ENCODE measurements at places on chromosomes 11 and 22.

DNA sequence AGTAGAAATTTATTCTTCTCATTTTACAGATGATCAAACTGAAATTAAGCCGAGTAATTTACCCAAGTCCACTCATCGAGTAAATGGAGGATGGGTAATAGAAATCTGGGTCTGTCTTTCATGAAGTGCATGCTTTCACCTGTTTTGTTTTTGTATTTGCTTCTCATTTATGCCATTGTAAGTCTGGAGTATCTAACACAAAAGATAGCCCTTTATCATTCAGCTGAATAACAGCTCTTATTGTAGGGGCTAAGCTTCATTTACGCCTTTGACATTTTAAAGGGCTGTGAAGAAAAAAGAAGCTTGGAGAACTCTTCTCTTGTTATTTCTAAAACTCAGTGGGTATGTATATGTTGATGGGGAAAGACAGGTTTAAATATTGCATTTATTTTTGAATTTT lies 1196.2 kb upstream of the TENM4 start:
- DNase-seq, result no peak

GRCh38 chr11:32440312-32440908 lies 5.1 kb upstream of the WT1 start:
- no peak for DNase-seq

DNA sequence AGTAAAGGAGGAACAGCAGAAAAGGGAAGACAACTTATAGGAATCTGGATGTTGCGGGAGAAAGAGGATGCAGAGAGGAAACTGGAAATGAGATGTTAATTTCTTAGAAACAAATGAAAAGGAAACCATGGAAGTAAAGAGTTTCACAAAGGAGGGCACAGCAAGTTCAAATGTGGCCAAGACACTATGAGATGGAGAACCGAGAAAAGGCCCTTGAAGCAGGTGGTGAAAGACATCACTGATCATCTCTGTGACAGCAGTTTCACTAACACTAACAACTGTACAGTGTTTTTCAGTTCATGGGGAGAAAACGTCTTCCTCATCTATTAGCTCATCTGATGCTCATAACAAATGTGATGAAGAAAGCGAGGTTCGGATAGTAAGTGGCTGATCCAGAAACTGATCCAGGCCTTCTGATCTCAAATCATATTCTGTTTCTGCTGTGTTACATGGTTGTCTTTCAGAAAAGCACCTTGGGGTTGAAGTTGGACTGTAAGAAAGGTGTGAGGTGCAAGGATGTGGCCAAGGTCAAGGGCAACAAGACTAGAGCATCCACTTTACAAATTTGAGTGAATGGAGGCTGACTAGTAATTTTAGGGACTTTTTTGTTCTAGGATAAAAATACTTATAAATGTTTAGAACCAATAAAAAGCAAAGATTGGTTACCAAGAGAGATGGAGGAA lies 492.1 kb upstream of the CADM1 start:
- DNase-seq, result no peak

- DNase-seq, result no peak
These were observed 206.2 kb upstream of the DDI1 start for GRCh38 chr11:103830205-103830604.

- DNase-seq, result no peak
These were observed 117.6 kb upstream of the ARHGAP20 start for GRCh38 chr11:110829873-110830272.

- no peak for DNase-seq
These were observed 232.0 kb upstream of the ZBED5 start for GRCh38 chr11:11089805-11090204.

DNA sequence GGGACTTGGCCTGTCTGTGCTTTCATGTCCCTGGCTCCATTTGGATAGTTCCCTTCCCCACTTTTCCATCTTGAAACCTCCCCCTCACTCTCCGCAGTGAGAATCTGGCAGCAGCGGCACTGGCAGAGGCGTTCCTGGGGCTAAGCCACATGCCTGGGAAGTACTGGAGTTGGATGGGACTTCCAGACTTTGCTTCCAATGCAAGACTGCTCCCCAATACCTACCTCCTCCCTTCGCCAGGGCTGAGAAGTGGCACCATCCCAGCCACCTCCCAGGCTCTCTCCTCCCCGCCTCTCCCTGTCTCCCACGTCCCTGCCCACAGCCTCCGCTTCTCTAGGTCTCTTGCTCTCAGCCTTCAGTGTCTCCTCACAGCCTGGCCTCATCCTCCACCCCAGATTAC lies 16.6 kb downstream of the TST start:
- DNase-seq, result no peak

DNA sequence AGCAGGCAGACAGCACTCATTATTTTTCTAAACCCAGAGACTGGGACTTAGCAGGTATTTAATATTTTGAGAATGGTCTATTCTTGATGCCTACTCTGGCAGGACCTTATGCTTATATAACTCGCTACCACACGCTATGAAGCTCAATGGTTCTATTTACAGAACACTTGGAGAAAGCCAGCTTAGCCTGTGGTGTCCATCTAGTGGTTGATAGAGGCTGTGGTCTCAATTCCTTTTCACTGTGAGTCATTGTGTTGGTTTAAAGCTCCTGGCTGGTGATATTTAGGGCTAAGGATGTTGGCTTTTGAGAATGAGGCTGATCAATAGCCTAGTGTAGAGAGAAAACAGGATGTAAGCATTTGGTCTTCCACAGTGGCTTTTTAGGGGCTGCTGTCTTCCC lies 206.4 kb downstream of the DBX1 start:
- DNase-seq, result no peak

DNA sequence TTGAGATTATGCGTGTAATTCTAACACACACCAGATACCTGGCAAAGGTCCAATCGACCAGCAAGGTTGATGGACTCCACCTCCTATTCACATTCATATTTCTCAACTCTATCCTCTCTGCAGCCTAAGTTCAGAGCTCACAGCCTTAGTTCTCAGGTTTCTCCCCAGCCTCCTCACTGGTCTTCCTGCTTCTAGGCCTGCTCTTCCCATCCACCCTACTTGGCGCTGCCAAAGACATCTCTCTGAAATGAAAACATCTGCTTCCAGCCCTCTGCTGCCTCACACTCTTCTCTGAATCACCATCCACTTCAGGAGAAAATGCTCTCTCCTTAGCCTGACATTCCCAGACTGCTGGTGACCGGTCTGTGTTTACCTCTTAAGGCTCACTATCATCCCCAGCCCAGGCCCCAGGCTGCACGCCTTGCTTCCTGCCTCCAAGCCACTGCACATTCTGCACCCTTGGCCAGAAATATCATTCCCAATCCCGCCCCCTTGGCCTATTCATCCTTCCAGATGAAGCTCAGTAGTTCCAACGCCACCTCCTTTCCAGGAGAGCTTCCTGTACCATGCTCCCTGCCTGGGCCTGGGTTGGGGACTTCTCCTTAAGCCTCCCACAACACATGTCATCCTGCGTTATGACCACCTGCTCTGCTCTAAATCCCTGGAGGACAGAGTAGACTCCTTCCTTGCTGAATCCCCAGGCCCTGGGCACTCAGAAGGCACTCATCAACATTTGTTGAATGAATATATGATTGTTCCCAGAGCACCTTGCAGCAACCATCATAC lies 3.5 kb downstream of the ARRB1 start:
- DNase-seq, result no peak

- no peak for DNase-seq
These were observed 126.4 kb upstream of the SYT13 start for GRCh38 chr11:45412521-45412920.

DNA sequence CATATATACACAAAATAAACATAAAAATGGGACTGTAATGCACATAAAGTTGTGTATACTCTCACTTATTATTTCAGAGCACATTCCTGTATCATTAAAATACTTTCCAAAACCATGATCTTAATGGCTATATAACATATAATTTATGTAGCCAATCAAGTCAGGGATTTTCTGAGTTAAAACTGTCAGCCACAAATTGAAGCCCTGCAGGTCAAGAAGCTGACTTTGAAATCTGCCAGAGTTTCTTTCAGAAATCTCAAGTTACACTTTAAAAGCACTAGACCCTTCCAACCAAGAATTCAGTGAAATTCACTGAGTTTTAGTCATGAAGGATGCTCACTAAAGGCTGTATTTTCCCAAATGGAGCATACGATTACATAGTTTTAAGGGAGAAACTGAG lies 47.6 kb downstream of the PHF21A start:
- no peak for DNase-seq

- no peak for DNase-seq
These were observed 349.9 kb downstream of the CNTN5 start for GRCh38 chr11:99370549-99371216.

- DNase-seq, result peak; percentile 30
These were observed 146.5 kb upstream of the RAG2 start for GRCh38 chr11:36744375-36745168.

DNA sequence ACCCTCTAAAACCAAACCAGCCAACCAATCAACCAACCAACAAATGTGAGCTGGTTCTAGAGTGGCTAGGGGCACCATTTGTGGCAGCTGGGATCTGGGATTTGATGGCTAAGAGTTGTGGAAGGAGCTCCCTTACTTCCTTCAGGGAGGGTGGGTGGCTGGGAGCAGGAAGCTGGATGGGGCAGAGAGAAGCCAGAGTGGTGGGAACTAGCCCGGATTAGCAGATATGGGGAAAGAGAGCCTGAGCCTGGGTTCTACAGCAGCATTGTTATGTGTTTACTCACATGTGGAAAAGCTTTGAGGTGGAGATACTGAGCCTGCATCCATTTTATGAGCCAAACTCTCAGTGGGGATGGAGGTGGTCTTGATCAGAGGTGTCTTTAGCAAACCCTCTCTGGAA lies 30.9 kb upstream of the THY1 start:
- DNase-seq, result no peak

GRCh38 chr11:6414874-6415328 lies 4.0 kb downstream of the APBB1 start:
- no peak for DNase-seq

GRCh38 chr11:123434262-123434661 lies 4.2 kb downstream of the GRAMD1B start:
- no peak for DNase-seq

Data from activated T-helper 1 cell treated with anti-CD3 and anti-CD28 coated beads, Interleukin-2, amount 50 U/mL, for 16 hours (primary cell).